ENCODE measurements at places on chromosomes 13 and 19. TPM values are rescaled to one million over a fixed set of nuclear protein-coding genes. Genes with fewer than 3 reads are reported as not detected.

DNA sequence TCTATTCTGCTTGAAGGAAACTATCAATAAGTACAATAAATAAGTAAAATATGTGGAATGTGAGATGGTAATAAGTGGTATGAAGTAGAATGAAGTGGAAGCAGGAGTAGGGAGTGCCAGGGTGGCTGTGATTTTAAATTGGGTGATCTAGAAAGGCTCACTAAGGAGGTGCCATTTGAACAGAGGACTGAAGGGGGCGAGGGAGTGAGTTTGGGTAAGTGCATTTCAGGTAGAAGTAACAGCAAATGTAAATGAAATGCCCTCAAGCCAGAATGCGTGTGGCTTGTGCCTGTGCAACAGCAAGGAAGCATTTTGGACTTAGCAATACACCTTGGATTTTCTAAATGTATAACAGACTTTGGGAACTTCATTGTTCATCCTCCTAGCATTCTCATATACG lies 77.1 kb downstream of the CCNA1 start:
- no peak for DNase-seq

DNA sequence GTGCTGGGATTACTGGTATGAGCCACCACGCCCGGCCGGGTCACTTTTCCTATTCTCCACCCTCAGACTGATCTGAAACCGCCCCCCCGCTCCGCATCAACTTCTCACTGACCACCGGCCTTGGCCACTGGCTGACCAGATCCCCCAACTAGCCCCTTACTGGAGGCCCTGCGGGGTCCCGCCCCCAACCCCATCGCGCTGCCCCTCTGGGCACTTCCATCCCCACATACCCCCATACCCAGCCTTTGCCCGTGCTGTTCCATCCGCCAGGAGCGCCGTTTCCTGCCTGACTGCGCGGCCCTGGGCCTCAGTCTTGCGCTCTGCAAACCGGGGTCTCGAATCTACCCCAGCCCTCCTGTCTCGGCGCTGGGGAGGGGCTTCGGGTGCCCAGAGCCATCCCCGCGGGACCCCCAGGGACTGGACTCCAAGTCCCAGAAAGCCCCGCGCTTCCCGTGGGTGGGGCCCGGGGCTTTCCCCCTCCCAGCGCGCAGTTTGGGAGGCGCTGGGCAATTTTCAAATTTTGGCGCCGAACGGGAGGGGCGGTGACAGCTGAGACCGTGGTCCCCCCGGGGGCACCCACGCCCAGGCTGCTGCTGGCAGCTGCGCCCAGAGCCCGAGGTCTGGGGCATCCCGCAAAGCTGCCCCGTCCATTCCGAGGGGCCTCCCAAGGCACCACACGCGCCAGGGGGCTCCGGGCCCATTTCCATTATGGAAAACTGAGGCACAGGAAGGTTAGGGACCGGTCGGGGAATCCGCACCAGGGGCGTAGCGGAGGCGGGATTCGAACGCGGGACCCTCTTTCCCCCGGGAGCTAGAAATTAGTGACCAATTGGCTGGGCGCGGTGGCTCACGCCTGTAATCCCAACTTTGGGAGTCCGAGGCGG lies 5.2 kb upstream of the LMNB2 start:
- DNase-seq, result no peak

GRCh38 chr13:49652355-49653305 lies 24.3 kb downstream of the ARL11 start:
- DNase-seq, result no peak

- DNase-seq, result no peak
These were observed 12.9 kb downstream of the TUBGCP3 start for GRCh38 chr13:112574834-112575613.

DNA sequence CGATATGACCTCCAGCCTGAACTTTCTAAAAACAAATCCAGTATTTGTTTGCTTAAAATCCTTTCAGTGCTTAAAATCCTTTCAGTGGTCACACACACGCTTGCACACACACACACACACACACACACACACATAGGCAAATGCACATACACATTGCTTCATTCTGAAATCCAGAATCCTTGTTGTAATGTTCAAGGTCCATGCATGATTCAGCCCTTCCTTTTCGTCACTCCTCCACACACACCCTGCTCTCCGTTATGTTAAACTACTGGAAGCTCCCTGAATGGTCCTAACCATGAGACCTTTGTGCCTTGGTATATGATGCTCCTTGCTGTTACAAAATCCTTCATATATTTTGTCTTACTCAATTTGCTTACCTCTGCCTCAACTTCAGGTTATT lies 44.9 kb downstream of the SERTM1 start:
- DNase-seq, result no peak

GRCh38 chr13:98214707-98215106 lies 37.6 kb upstream of the RNF113B start:
- DNase-seq, result no peak

Gene CCDC8
- total RNA-seq, result not detected

Gene POU2F2
- 34.2 TPM for total RNA-seq
